ENCODE measurements at places on chromosomes 12 and 14.

GRCh38 chr12:30679241-30679640 is 16.4 kb downstream of the IPO8 start:
- DNase-seq: no peak

DNA sequence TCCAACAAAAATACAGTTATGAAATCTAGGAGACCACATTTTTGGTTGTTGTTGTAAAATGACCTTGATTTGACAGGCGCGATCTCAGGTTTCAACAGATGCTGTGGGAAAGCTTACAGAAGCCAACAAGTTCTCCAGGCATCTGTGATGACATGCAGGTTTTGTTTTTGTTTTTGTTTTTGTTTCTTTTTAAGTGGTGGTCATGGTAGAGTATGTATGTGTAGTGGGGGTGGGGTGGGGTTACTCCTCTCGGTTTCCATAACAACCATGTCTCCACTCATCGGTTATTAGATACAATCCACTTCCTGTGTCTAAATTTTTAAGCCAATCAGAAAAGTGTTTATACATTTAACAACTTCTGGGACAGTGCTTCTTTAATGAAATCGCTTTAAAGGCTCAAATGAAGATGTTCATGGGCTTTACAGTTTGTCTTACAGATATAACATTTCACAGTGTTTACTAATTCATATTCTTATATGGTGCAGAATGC is 199.9 kb upstream of the FOXN3 start:
- no peak for DNase-seq

DNA sequence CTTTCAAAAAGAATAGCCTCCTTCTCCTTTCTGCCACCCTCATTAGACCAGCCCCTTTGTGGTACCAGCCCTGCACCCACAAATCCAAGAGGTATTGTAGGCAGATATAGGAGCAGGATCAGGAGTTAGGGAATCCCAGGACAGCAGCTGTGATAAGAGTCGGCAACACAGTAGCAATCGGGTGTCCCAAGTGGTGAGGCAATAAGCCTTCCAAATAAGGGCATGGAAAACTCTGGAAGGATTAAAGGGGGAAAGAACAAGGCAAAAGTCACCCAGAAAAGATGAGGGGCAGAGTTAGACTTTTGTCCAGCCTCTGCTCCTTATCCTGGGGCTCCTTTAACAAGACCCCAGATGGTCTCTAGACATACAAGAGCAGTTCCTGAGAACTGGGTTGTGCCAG is 204.2 kb downstream of the TBX5 start:
- no peak for DNase-seq

DNA sequence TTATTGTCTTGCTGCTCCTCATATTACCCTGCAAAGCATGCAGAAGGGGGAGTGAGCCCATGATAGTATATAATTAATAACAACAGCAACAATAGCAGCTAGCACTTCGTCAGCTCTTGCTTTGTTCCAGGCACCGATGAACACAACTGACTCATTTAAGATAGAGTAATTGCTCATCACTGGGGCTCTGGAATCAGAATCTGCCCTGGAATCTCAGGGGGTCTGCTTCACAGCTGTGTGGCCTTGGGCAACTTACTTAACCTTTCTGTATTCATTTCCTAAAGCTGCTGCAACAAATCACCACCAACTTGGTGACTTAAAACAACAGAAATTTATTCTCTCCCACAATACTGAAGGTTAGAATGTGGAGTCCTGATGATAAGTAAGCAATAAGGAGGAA is 55.0 kb upstream of the PSMC1 start:
- no peak for DNase-seq

DNA sequence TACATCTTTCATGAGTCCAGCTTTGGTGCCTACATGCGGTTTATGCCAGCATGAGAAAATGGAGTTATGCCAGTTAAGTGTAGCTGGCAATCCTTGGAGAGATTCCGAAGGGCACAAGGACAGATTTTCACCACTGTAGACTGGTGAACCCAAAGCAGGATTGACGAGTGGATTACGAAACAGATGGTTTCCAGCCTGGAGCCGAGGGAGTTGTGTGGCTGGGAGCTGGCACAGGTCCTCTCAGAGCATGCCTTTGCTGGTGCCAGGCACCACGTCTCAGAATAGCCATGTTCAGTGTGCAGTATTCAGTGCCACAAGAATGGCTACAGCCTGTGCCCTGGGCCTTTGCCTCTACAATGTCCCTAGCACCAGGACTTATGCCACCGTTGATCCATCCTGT is 13.2 kb downstream of the KCNH3 start:
- no peak for DNase-seq

DNA sequence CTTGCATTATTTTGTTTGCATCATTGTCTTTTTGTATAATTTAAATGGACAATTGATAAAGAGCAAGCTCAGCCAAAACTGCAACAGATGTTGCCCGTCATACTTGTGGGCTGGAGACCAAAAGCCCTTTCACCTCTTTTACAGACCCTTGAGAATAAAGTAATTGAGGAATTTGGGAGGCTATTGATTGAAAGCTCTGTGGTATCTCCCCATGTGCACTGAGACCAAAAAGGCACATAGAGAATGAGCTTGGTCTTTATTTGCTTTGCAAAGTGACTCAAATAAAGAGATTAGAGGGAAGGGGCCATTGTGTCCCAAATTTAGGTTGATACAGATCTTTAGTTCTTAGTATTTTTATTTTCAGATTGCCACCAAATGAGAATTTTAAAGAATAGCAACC is 617.6 kb downstream of the TRHDE start:
- no peak for DNase-seq

GRCh38 chr14:92532490-92533163 is 19.0 kb downstream of the RIN3 start:
- DNase-seq: no peak

DNA sequence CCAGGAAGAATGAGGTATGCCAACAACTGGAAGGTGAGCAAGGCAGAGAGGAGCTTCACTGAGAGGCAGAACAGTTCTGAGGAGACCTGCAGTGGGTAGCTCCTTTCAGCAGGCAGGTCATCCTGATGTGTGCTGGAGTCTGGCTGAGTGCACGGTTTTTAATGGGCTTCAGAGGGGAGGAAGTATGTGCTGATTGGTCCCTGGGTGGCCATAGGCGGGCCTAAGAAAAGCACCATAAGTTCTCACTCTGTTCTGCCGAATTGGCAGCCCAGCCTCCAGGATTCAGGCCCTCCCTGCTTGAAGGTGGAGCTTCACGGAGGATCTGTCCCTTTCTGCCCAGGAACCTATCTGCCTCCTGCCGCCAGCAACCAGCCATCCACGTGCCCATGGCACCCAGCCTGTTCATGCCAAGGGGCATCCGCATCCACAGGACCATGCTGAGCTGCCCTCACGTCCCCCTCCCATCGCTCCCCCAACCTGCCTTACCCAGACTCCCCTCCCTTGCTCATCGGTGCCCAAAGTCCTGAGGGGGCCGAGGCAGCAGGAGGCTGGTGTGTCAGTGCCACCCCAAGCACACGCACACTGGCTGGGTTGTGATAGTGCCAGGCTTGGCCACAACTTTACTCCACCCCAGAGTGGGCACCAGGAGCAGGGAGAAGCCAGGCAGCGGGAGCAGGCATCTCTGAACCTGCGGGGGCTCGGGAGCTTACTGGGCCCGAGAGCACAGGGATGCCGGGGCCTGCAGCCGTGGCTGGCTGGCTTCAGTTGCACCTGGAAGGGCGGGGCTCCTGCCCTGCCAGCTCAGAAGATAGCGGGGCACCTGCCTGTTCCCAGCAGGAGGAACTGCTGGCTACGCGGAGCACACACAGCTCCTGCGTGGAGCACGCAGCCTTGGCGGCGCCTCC is 608.4 kb upstream of the FOXG1 start:
- DNase-seq: no peak

GRCh38 chr12:131381716-131382430 is 329.0 kb upstream of the SFSWAP start:
- no peak for DNase-seq

- no peak for DNase-seq
These were observed 20.7 kb downstream of the GCH1 start for GRCh38 chr14:54881761-54882401.
